Body of pancreas (tissue), 4 donors: ENCODE measurements at places on chromosomes 3 and 15. TPM values are rescaled to one million over a fixed set of nuclear protein-coding genes. Genes with fewer than 3 reads are reported as not detected.

- peaks cover 75% of the 10 kb centered on the region for H3K4me1 ChIP-seq
- no peak overlapping the region for H3K4me3 ChIP-seq
- H3K27me3 ChIP-seq, result no peaks in the 10 kb centered on the region
- peak; percentile 75 for DNase-seq
- H3K36me3 ChIP-seq, result no peaks in the 10 kb centered on the region
Measured at GRCh38 chr3:123409443-123410148, 39.3 kb downstream of the ADCY5 start.

GRCh38 chr3:194931347-194931746, 245.7 kb downstream of the FAM43A start:
- peak overlapping the region; percentile 42 for H3K27ac ChIP-seq
- no peaks in the 10 kb centered on the region for H3K36me3 ChIP-seq
- H3K27me3 ChIP-seq, result no peaks in the 10 kb centered on the region
- no peak overlapping the region for H3K4me3 ChIP-seq
- DNase-seq, result no peak

GRCh38 chr3:128133273-128133883, 9.8 kb upstream of the RUVBL1 start:
- H3K36me3 ChIP-seq, result no peaks in the 10 kb centered on the region
- no peak overlapping the region for H3K27ac ChIP-seq
- no peak overlapping the region for H3K4me3 ChIP-seq
- DNase-seq, result peak; percentile 46
- H3K27me3 ChIP-seq, result no peaks in the 10 kb centered on the region
- no peaks in the 10 kb centered on the region for H3K4me1 ChIP-seq

DNA sequence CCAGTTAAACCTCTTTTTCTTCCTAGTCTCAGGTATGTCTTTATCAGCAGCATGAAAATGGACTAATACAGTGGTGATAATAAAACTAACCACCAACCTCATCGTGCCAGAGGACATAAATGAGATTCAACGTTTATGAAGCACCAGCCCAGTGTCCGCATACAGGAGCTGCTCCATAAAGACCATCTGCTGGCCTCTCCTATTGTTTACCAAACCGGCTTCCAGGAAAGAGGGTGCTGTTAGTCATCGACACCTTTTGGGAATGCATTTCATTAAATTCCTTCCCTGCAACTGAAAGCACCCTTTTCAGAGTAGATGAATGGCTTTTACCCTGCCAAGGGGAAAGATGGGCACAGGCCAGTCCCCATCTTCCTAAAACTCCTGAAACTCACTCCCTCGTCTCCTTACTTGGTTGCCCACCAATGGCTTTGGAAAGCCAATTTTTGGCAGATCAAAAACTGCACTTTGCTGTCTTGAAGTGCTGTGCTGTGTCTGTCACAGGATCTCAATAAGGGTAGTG, 122.1 kb downstream of the AQP9 start:
- no peaks in the 10 kb centered on the region for H3K36me3 ChIP-seq
- H3K4me3 ChIP-seq, result no peak overlapping the region
- no peak overlapping the region for H3K27ac ChIP-seq
- H3K27me3 ChIP-seq, result no peaks in the 10 kb centered on the region
- H3K4me1 ChIP-seq, result no peaks in the 10 kb centered on the region

DNA sequence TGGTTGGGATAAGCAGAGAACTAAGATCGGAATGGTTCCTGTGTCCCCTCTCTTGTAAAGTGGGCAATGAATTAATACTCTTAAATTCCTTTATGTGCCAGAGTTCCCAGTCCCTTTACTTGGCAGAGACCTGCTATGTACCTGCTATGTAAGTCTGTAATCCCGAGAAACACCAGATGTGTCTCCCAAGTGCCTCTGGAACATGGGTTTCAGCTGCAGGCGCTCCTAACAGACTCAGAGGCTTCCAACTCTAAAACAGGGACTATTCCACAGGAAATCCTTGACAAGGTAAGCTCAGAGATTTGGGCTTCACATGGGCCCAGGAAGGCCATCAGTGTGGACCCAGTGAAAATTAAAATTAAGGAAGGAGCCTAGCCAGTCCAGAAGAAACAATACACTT, 117.7 kb upstream of the PLCL2 start:
- no peaks in the 10 kb centered on the region for H3K36me3 ChIP-seq
- no peak for DNase-seq
- no peaks in the 10 kb centered on the region for H3K4me1 ChIP-seq
- no peaks in the 10 kb centered on the region for H3K27me3 ChIP-seq

DNA sequence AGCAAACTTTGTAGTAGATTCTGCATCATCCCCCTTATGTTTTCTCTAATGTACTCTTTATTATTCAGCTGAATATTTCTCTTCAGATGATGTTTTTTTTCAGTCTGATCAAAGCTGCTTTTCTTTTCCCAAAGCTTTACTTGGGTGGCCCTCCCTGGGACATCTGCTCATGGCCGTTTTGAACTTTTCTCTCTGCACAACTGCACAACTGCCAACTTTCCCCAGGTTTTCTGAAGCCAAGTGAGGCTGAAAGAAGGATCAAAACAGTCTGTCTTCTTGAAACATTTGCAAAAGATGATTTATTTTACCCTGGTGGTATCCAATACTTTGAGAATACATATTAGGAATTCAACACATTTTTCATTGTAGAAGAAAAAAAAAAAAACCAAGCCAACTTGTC, 43.0 kb downstream of the GASK1A start:
- no peak overlapping the region for H3K4me3 ChIP-seq
- H3K27ac ChIP-seq, result no peak overlapping the region
- H3K36me3 ChIP-seq, result no peaks in the 10 kb centered on the region

DNA sequence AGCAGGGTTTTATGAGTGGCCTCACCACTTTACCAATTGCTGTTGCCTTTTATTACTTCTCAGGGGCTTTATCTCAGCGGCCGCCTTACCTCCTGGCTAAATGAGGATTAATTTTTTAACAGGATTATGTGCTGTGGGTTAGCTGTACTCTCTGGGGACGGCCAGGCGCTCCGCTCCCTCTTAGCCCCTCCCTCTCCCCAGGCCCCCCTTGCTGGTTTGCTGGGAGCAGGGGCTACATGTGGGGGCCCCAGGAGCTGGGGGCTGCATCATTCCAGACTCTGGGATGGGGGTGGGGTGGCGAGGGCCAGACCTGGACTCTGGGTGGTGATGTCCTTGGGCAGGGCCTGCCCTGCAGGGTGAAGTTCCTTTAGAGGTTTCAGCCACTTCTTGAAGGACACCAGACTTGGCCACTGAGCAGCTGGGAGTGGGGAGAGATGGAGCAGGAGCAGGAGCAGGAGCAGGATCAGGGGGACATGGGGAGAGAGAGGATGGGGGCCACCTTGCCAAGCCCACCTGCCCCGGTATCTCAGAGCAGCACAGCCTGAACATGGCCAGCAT, 196.1 kb downstream of the GOLGA6L6 start:
- H3K4me3 ChIP-seq, result no peak overlapping the region
- H3K4me1 ChIP-seq, result no peaks in the 10 kb centered on the region
- no peak overlapping the region for H3K27ac ChIP-seq

DNA sequence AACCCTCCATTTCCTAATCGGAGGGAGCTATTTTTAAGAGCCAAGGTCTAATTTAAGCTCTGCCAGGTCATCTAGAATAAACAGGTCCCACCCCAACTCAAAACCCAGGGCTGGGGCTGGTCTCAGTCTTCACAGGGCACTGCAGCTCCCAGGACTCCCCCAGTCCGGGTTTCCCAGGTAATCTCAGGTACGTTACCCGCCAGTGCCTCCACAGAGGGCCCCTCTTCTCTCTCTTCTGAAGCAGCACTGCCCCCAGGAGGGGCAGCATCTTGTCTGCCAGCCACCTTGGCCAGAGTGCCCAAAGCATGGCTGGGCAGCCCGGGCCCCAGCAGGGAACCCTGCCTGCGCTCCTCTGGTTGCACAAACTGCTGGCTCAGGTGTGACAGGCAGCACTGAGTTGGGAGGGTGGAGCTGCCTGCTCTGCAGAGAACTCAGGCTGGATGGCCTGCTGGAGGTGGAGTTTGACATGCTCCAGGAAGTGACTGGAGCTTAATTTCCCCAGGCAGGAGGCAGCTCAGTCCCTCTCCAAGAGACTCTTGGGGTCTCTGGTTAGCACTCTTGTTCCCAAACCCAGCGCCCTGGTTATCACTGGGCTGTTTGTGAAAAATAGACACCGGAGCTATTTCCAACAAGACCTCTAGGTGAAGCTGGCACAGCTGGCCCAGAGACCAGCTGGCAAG, at the start of gene PLA2G4F:
TSS of gene PLA2G4F (minus strand) at position 394 of the 680 bp plus-strand sequence. CDS start at position 307, 87 bp downstream.
- H3K27ac ChIP-seq, result peak within 1 kb of the TSS; percentile 71
- DNase-seq, result peak; percentile 79
- peaks cover 16% of the 10 kb centered on the region for H3K4me1 ChIP-seq
- no peaks in the 10 kb centered on the region for H3K27me3 ChIP-seq

DNA sequence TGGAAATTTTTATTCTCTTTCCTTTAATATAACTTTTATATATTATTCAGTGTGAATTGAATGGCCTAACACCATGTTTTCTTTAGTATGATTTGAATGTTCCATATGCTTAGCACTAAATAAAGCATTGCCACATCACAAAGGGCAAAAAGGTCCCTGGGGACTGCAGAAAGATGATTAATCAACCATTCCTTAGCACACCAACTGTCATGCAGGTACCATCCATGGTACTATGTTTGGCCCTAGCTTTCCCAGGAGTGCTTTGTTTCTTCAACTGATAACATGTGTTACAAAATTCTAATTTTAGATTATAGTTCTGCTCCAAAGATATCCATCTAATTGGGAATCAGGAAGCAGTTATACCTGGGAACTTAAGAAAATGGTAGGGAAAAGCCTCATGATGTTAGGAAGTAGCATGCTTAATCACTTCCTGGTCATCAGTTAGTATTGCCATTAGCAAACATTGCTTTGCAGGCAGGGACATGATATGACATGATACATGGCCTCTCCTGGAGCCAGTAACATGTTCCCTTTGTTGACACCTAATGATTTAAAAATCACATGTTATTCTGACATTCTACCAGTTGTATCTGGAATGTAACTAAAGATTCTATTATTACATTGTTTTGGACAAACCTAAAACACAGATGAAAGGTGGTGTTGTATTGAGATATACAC, 712.6 kb upstream of the GBE1 start:
- H3K4me3 ChIP-seq, result no peak overlapping the region
- no peak for DNase-seq
- H3K27me3 ChIP-seq, result no peaks in the 10 kb centered on the region
- no peaks in the 10 kb centered on the region for H3K36me3 ChIP-seq
- H3K4me1 ChIP-seq, result no peaks in the 10 kb centered on the region

DNA sequence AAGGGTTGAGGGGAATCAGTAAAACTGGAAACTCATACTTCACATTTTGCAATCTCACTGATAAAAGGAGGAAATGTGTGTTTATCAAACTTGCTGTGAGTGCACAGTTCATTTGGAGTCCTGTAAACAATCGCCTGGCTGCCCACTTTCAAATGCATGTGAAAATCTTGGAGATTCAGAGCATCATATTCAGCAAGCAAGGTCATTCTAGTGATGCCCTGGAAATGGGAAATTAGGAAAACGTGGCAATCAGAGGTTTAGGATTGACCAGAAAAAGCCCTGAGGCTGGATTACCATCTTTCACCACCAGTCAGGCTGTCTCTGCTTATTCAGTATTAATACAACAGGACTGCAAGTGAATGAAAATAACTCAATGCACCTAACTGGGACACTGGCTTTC, 23.9 kb downstream of the DPH6 start:
- H3K4me1 ChIP-seq, result no peaks in the 10 kb centered on the region
- no peaks in the 10 kb centered on the region for H3K27me3 ChIP-seq
- no peak for DNase-seq
- H3K27ac ChIP-seq, result no peak overlapping the region
- no peak overlapping the region for H3K4me3 ChIP-seq

GRCh38 chr3:142997330-142997729, 4.0 kb upstream of the U2SURP start:
- H3K4me1 ChIP-seq, result peaks cover 10% of the 10 kb centered on the region
- H3K27me3 ChIP-seq, result no peaks in the 10 kb centered on the region
- no peak for DNase-seq
- H3K27ac ChIP-seq, result no peak overlapping the region
- H3K4me3 ChIP-seq, result no peak overlapping the region
- H3K36me3 ChIP-seq, result no peaks in the 10 kb centered on the region

GRCh38 chr3:72413228-72413627, 435.0 kb downstream of the SHQ1 start:
- no peak for DNase-seq
- H3K27ac ChIP-seq, result no peak overlapping the region
- H3K4me1 ChIP-seq, result peaks cover 27% of the 10 kb centered on the region
- no peak overlapping the region for H3K4me3 ChIP-seq
- H3K36me3 ChIP-seq, result no peaks in the 10 kb centered on the region

- no peaks in the 10 kb centered on the region for H3K36me3 ChIP-seq
- no peak for DNase-seq
Measured at GRCh38 chr3:158249183-158249582, 139.3 kb downstream of the RSRC1 start.

- no peak overlapping the region for H3K4me3 ChIP-seq
- no peak overlapping the region for H3K27ac ChIP-seq
Measured at GRCh38 chr3:16927485-16927884, 42.7 kb downstream of the PLCL2 start.

DNA sequence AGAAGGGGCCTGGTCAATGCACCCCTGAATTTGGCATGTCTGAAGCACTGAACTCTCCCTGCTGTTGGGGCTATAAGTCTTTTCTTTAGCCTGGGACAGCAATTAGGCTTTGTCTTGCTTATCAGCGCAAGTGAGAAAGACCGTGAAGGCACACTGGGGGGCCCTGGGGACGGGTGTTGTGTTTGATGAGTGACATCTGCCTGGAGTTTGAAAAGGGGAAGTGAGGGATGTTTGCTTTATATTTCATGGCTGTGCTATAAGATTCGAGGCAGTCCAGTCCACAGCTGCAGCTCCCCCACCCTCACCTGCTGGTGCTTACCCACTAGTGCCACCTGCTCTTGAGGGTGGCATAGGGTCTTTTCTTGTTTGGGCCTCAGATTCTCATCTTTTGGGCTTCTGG, 44.8 kb downstream of the CEMIP start:
- no peaks in the 10 kb centered on the region for H3K36me3 ChIP-seq
- no peak overlapping the region for H3K27ac ChIP-seq

DNA sequence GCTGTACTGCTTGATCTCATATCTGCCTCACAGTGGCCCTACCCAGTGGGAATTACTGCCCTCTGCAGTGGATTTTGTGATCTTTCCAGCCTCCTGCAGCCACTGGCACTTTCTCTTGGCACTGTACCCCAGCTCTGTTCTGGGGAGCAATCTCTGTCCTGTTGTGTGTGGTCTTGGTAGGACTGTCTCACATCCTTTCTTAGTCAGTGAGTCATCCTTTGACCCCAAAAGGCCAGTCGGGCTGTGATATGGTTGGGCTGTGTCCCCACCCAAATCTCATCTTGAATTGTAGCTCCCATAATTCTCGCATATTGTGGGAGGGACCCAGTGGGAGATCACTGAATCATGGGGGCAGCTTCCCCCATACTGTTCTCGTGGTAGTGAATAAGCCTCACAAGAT, 133.3 kb upstream of the TPM1 start:
- H3K4me1 ChIP-seq, result peaks cover 46% of the 10 kb centered on the region
- H3K27ac ChIP-seq, result no peak overlapping the region
- no peak overlapping the region for H3K4me3 ChIP-seq
- H3K36me3 ChIP-seq, result no peaks in the 10 kb centered on the region

The NPAP1 gene
- total RNA-seq, result 0.33 TPM

The SETMAR gene
- 27.0 TPM for total RNA-seq

The WDR72 gene
- 9.2 TPM for total RNA-seq

The TRPM1 gene
- total RNA-seq, result not detected

The XCR1 gene
- not detected for total RNA-seq

The CYP1A1 gene
- total RNA-seq, result 1.6 TPM

The PLCH1 gene
- 3.0 TPM for total RNA-seq

The HLTF gene
- 10.9 TPM for total RNA-seq
